ENCODE measurements at places on chromosomes 12 and 14.

DNA sequence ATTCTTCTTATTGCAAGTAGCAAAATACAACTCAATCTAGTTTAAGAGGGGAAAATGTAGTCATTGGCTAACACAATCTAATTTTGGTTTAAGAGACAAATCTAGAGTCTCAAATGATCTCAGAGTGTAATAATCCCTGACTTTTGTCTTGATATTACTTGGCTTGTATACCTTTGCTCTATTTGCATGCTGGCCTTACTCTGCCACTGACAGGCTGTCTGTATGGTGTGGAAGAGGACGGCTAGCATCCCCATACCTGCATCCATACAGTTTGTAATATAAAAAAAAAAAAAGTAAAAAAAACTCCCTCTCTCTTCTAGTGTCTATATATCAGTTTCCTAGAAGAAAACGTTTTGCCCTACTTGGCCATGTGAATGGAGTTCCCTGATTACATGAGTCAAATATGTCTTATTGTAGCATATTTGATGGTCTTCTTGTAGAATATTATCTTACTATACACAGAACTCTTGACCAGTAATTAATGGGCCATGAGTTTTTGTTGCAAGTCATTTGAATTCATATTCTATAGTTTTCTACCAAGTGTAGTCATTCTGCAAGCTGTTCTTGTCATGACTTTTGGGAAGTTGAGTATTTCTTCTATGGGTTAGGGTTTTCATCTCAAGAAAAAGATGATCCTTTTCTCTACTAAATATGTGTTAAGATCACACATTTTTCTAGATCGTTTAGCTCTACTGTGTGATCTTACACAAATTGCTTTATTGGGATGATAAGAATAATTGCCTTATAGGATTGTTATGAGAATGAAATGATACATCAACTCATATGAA lies 8.2 kb downstream of the HIF1A start:
- no peak for DNase-seq

- DNase-seq: no peak
These were observed 23.5 kb downstream of the AKAP6 start for GRCh38 chr14:32352631-32353030.

DNA sequence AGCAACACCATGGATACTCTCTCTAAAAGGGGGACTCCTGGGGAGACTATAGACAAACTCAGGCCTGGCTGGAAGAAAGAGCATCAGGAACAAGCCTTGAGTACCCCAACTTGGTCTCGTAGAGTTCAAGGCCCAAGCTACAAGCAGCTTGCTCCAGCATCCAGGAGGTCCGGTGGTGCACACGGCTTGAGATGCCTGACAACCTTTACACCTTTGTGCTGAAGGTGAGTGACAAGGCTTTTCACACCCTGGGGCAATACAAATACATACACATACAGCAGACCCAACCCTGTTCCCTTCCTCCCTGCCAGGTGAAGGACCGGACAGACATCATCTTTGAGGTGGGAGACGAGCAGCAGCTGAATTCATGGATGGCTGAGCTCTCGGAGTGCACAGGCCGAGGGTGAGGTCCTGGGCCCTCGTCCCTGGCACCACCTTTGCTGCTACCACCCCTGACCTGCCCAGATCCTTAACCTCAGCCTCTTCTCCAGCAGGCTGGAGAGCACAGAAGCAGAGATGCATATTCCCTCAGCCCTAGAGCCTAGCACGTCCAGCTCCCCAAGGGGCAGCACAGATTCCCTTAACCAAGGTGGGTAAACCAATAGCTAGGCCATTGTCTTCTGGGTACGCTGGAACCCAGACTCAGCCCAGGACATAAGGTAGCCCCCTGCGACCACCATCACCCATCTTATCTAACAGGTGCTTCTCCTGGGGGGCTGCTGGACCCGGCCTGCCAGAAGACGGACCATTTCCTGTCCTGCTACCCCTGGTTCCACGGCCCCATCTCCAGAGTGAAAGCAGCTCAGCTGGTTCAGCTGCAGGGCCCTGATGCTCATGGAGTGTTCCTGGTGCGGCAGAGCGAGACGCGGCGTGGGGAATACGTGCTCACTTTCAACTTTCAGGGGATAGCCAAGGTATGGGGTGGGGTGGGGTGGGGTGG lies 41.2 kb downstream of the SH2B3 start:
- no peak for DNase-seq

- DNase-seq: no peak
These were observed 13.1 kb upstream of the RPS6KL1 start for GRCh38 chr14:74936151-74936550.

Measured in inflammatory macrophage treated with lipopolysaccharide for 4 hours (primary cell).